CD14-positive monocyte (primary cell): ENCODE measurements at places on chromosomes 11 and 22.

DNA sequence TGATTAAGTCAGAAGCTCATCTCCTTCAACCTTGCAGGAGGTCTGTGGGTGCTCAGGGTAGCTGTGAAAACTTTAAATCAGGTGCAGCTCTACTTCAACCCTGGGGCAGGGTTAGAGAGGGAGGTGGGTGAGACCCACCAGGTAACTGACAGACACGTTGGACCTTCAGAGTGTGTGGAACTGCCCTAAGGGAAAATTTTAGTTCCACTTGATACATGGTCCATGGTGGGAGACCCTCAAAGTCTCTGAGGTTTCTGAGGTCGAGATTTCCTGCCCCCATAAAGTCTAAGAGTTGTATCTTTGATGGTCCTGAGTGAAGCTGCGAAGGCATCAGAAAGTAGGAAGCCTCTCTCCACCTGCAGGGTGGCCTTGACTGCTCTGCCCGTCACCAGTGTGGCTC lies 23.9 kb upstream of the NNMT start:
- H3K27me3 ChIP-seq: peaks cover 6% of the 10 kb centered on the region
- H3K36me3 ChIP-seq: no peaks in the 10 kb centered on the region
- H3K4me1 ChIP-seq: no peaks in the 10 kb centered on the region
- DNase-seq: no peak
- no peak overlapping the region for H3K27ac ChIP-seq

- no peak overlapping the region for H3K27ac ChIP-seq
- DNase-seq: no peak
- H3K36me3 ChIP-seq: peaks cover 70% of the 10 kb centered on the region
- no peak overlapping the region for H3K4me3 ChIP-seq
- H3K27me3 ChIP-seq: no peaks in the 10 kb centered on the region
- H3K4me1 ChIP-seq: peaks cover 10% of the 10 kb centered on the region
Measured at GRCh38 chr11:78205256-78205655, 16.5 kb downstream of the USP35 start.

DNA sequence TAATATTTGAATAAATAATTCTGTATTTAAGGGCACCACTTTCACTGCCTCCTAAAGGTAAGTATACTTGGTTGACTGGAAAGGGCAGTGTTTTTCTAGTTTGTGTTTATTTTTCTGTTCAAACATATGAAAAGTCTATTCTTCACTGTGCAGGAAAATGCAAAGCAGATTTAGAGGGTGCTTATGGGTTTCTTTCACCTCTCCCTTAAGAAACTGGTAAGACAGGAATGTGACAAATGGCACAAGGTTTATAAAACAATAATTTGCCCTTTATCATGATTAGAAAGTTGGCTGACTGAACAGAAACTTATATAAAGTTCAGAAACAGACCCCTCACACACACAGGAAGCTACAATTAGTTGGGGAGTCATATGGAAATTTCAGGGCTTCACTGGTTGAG lies 60.6 kb downstream of the PLEKHA7 start:
- H3K27me3 ChIP-seq: no peaks in the 10 kb centered on the region
- H3K36me3 ChIP-seq: no peaks in the 10 kb centered on the region
- H3K4me3 ChIP-seq: no peak overlapping the region
- H3K4me1 ChIP-seq: no peaks in the 10 kb centered on the region
- H3K27ac ChIP-seq: no peak overlapping the region

- H3K4me3 ChIP-seq: no peak overlapping the region
- H3K36me3 ChIP-seq: peaks cover 33% of the 10 kb centered on the region
- H3K27ac ChIP-seq: no peak overlapping the region
- no peaks in the 10 kb centered on the region for H3K27me3 ChIP-seq
Measured at GRCh38 chr11:66603072-66603471, 10.1 kb downstream of the CCS start.

DNA sequence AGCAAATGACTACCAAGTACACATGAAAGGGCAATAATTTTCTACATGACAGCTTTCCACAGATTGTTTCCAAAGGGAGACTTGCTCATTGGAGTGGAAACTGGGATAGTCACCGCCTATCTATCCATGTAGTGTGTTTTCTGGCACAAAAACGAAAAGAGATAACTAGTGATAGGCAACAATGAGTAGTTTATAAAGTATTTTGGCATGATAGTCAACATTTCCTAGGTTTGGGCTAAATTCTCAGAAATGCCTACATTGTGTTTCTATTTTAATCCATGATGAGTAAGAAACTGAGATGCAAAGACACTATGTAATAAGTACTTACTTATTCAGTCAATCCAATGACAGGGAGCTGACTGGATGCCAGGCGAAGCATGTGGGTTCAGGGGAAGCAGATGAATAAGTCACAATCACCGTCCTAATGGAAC lies 1129.1 kb downstream of the DLG2 start:
- H3K27me3 ChIP-seq: no peaks in the 10 kb centered on the region
- no peaks in the 10 kb centered on the region for H3K36me3 ChIP-seq

- peaks cover 6% of the 10 kb centered on the region for H3K4me1 ChIP-seq
- H3K4me3 ChIP-seq: no peak overlapping the region
- peaks cover 39% of the 10 kb centered on the region for H3K27me3 ChIP-seq
- H3K36me3 ChIP-seq: no peaks in the 10 kb centered on the region
Measured at GRCh38 chr11:102268985-102269470, 48.3 kb upstream of the BIRC3 start.

DNA sequence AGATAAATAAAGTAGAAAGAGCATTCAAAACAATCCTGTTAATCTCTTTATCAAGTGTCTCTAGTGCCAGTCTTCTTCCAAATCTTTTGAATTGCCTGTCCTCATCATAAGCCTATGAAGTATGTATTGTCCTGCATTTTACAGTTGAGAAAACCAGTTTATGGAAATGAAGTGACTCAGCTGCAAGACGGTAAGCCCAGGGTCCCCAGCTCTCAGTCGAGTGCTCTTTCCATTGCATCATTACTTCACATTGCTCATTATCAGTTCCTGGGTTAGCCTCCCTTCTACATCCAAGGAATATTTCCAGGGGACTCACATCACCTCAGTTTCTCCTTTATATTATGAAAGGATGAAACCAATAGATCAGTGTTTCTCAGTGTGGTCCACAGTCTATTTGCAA lies 9.1 kb upstream of the P4HA3 start:
- peaks cover 8% of the 10 kb centered on the region for H3K4me1 ChIP-seq
- no peaks in the 10 kb centered on the region for H3K36me3 ChIP-seq
- no peak for DNase-seq
- H3K4me3 ChIP-seq: no peak overlapping the region
- no peak overlapping the region for H3K27ac ChIP-seq

DNA sequence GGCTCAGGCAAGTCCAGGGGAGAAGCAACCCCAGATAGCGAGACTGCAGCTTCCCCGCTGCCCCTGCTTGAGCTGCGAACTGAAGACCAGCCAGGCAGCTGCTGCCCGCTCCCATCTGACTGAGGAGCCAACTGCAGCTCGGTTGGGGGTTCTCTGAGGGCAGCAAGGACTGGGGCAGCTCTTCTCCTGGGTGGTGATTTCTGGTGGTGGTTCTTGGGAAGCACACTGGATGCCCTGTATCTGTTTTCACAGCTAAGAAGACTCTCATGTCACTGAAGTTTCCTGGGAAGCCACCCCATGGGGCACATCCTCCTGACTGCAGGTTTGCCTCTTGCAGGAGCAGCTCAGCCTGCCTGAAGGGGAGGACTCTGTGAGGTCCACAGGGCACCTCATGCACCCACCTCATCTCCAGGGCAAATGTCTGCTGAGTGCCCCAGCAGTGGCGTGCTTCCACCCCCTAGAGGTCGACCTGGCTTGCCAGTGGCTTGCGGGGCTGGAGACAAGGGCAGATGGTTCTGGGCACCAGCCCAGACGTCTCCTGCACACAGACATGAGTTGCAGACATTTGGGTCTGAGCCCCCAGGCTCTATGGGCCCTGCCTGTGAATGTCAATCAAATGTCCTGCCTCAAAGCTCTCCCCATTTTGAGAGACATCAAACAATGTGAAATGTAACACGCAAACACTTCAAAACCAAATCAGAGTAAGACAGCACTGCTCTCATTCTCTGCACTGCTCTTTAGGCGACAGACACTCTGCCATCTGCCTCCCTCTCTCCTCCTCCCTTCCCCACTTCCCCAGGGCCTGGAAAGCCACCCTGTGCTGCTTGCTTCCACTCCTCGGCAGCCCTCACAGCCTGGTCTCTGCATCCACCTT lies 800.9 kb downstream of the BRD1 start:
- no peaks in the 10 kb centered on the region for H3K36me3 ChIP-seq
- no peaks in the 10 kb centered on the region for H3K4me1 ChIP-seq
- no peak overlapping the region for H3K27ac ChIP-seq
- H3K27me3 ChIP-seq: no peaks in the 10 kb centered on the region
- no peak for DNase-seq
